ENCODE measurements at places on chromosomes 12 and 14.

GRCh38 chr14:101950100-101950499 lies 14.3 kb upstream of the DYNC1H1 start:
- no peak for DNase-seq

GRCh38 chr14:23110579-23111365 lies 6.0 kb upstream of the CIROP start:
- DNase-seq = no peak

- no peak for DNase-seq
Observed at GRCh38 chr14:82778601-82779000, 1244.9 kb upstream of the SEL1L start.

- no peak for DNase-seq
Observed at GRCh38 chr12:80721326-80721725, 4.6 kb downstream of the MYF5 start.

- DNase-seq = no peak
Observed at GRCh38 chr14:57089901-57090300, 178.8 kb downstream of the EXOC5 start.

- DNase-seq = no peak
Observed at GRCh38 chr14:52111583-52111982, 42.7 kb upstream of the NID2 start.

- no peak for DNase-seq
Observed at GRCh38 chr14:72613231-72613974, 280.5 kb downstream of the DPF3 start.

GRCh38 chr12:117098361-117099217 lies 627 bp downstream of the TESC start:
- peak; percentile 28 for DNase-seq

DNA sequence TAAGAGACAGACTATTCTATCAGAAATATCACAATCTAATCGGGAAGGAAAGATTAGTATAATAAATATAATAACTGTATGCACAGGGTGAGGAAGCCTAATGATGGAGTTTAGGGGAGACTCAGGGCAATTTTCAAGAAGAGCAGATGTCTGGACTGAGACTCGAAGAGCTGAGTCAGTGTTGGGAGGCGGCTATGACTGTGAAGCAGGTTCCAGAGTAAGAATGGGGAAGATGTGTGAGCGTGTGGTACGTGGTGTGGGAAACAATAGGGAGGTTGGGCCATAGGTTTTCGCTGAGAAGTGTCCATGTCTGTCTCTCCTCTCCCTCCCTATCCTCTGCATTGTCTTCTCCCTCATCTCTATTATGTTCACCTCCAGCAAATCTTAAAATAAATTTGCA lies 85.6 kb downstream of the LMO3 start:
- no peak for DNase-seq

GRCh38 chr14:54600717-54601109 lies 33.8 kb downstream of the SAMD4A start:
- DNase-seq = no peak

DNA sequence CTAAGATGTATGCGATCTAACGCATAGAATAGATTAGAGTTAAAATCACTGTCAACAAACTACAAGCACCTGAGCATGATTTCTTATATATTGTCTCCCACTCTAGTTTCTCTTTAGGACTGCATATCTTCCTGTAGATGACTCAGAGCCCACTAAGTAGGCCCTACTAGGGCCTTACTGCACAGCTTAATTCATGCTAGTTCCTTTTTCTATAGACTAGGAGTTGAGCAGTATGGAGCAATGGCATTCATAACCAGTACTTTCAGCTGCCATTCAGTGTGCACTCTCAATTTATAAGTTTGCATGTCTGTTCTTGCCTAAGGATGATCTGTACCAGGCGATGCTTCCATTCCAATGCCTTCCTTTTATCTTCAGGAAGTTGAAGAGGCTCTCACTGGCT lies 103.5 kb downstream of the METTL25 start:
- DNase-seq = no peak

DNA sequence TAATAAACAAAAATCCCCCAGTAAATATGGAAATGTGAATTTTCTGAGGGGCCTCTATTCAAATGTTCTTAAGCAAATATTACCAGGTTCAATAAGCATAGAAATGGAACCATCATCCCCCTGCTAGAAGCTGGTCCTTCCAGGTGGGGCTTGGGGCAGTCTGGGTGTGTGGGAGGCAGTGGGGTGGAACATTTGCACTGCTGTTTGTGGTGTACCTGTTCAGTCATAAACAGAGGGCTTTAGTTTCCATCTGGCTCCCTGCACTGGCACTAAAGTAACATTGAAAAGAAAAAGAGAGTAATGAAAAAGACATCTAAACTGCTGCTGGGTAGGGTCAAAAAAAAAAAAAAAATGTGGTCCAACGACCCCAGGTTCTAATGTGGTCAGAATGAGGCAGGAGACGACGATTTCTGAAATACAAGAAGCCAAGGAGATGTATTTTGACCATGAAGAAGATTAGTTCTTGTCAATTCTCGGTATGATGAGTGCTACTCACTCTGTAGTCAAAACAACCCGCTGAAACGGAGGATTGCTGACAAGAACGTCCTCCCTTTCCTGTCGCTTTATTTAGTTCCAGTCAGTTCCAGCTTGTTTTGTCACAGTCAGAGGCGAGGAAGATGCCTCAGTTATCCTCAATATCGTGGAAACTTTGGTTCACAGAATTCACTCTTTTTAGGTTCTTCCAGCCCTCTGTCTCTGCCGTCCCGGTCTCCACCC lies 44.2 kb upstream of the MANSC4 start:
- DNase-seq = no peak

DNA sequence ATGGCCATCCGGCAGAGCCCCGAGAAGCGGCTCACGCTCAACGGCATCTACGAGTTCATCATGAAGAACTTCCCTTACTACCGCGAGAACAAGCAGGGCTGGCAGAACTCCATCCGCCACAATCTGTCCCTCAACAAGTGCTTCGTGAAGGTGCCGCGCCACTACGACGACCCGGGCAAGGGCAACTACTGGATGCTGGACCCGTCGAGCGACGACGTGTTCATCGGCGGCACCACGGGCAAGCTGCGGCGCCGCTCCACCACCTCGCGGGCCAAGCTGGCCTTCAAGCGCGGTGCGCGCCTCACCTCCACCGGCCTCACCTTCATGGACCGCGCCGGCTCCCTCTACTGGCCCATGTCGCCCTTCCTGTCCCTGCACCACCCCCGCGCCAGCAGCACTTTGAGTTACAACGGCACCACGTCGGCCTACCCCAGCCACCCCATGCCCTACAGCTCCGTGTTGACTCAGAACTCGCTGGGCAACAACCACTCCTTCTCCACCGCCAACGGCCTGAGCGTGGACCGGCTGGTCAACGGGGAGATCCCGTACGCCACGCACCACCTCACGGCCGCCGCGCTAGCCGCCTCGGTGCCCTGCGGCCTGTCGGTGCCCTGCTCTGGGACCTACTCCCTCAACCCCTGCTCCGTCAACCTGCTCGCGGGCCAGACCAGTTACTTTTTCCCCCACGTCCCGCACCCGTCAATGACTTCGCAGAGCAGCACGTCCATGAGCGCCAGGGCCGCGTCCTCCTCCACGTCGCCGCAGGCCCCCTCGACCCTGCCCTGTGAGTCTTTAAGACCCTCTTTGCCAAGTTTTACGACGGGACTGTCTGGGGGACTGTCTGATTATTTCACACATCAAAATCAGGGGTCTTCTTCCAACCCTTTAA lies 1.5 kb downstream of the FOXG1 start:
- DNase-seq = no peak

DNA sequence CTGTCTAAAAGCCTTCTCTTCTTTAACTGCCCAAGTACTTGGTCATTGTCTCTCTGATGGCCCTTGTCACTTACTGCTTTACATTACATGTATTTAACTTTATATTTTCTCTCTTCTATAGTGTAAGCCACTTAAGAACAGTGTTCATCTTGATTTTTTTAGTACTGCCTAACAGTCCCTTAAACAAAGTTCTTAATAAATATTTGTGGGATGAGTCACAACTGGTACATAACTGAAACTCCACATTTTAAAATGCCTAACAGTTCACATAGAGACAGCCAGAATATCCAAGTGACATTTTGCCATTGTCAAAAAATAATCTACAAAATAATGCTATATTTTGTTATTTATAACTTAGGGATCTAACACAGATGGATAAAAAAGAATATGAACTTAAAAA lies 146.6 kb downstream of the STXBP6 start:
- no peak for DNase-seq

Data from CD4-positive, alpha-beta T cell treated with Interferon alpha-2 for 1 hour (primary cell).